ENCODE measurements at places on chromosomes 12 and 14. TPM values are rescaled to one million over a fixed set of nuclear protein-coding genes. Genes with fewer than 3 reads are reported as not detected.

- no peak overlapping the region for H3K27ac ChIP-seq
- H3K27me3 ChIP-seq = no peaks in the 10 kb centered on the region
- H3K36me3 ChIP-seq = no peaks in the 10 kb centered on the region
Measured at GRCh38 chr14:28220391-28220790, 546.2 kb upstream of the FOXG1 start.

The APPL2 gene
- total RNA-seq = 37.5 TPM

The KCNA5 gene
- total RNA-seq = 0.19 TPM

The CIDEB gene
- not detected for total RNA-seq

DNA sequence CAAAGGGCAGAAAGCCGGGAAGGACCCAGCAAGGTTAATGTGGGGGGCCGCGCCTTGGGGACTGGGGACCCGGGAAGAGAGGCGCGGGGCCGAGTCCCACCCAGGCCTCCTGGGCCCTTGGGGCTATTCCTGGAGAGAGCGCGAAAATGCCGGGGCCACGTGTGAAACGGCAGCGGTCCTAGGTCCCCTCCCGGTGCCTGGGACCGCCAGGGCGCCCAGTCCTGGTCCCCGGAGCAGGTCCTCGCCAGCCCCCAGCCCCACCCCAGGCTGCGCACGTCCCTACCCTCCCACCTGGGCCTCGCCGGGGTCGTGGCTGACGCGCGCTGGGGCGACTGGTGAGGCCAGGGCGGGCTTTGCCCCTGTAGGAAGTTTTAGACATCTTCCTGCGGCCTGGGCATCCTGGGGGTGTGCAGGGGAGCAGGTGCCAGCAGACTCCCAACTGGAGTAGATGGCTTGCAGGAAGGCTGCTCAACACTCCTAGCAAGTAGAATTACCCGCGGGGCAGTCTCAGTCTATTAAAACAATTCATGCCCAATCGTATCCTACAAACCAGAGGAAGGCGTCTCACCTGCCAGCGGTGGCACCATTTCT is 708 bp downstream of the FAR2 start:
- H3K36me3 ChIP-seq = no peaks in the 10 kb centered on the region
- H3K4me1 ChIP-seq = peaks cover 31% of the 10 kb centered on the region
- H3K4me3 ChIP-seq = peak overlapping the region; percentile 73
- peak; percentile 14 for DNase-seq

The ANKS1B gene
- total RNA-seq = 7.9 TPM

DNA sequence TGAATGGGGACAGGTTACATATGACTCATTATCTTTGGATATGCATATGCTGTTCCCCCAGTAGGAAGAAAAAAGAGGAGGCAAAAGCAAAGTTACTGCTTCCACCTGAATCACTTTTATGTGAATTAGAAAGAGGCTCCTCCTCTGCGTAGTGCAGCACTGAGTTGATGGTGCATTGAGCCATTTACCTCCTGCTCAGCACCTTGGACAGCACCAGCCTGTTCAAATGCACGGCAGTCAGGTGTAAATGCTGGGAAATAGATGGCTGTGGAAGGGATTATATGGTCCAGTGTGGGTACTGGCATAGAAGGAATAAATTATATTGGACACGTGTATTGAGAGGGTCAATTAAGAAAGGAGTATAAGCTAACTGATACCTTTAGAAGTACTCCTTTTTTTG is 541.9 kb upstream of the SEL1L start:
- H3K27ac ChIP-seq = no peak overlapping the region
- no peaks in the 10 kb centered on the region for H3K27me3 ChIP-seq
- peaks cover 5% of the 10 kb centered on the region for H3K4me1 ChIP-seq
- H3K4me3 ChIP-seq = no peak overlapping the region

DNA sequence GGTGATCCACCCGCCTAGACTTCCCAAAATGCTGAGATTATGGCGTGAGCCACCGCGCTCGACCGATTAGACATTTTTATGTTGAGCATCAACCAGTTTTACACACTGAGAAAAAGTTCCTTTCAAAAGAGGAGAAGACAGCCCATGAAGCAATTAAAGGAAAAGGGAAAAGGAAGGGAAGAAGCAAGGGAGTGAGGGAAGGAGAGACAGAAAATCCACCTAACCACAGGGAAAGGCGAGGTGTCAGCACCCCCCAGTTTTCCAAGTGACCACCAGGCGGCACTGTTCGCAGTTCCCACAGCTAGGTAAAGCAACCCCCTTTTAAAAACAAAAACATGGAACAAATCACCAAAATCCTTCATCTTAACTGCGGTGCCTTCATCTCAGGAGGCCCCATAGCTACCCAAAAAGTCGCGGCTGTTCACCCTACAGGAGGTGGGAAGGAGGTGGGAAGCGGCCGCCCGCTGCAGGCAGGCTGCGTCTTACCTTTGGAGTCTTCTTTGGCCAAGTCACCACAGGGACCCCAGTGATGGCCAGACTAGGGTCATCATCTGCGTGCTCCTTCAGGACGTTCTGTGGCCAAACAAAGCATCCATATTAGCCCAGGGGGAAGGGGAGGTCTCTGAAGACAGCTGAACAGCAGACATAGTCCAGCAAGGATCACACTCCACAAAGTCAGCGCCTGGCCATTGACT is 86.6 kb downstream of the KDM2B start:
- no peaks in the 10 kb centered on the region for H3K27me3 ChIP-seq
- DNase-seq = peak; percentile 66
- peak overlapping the region; percentile 11 for H3K27ac ChIP-seq
- H3K36me3 ChIP-seq = no peaks in the 10 kb centered on the region
- H3K4me3 ChIP-seq = no peak overlapping the region
- no peaks in the 10 kb centered on the region for H3K4me1 ChIP-seq

The IL25 gene
- total RNA-seq = not detected

DNA sequence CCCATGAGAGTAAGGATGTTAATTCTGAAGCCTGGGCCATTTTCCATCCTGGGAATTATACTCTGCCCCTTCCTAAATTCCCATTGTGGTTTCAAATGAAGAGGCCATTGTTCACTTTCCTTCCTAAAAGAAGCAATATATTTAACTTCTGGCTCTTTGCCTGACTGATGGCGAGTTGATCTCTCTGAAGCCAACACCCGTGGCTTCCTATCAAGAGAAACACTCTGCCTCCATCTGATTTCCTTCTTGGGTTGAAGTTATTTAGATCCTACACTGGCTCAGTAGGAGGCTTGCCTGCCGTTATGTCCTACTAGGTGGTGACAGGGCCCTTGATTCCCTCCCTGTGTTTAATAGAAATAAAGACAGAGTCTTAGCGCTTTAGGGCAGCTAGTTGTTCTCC is 97.4 kb downstream of the PRKCH start:
- no peak overlapping the region for H3K27ac ChIP-seq
- no peak overlapping the region for H3K4me3 ChIP-seq
- H3K4me1 ChIP-seq = peaks cover 6% of the 10 kb centered on the region
- H3K36me3 ChIP-seq = no peaks in the 10 kb centered on the region
- no peak for DNase-seq

DNA sequence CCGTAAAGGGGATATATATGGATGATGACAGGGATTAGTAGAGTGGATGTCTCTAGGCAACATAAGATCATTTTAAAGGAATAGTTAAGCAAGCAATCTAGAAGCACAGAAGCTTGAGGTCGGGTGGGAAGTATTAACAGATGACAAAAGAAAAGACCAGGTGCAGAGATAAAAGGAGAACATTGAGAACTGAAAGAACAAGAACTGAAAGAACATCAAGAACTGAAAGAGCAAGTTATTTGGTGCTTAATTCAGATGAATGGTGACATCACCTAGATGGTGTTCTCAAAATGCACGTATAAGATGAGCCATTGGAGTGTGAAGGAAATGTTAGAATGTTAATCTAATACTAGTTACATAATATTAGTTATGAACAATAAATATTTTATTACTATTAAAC is 224.0 kb upstream of the PDE3A start:
- no peaks in the 10 kb centered on the region for H3K27me3 ChIP-seq
- no peaks in the 10 kb centered on the region for H3K36me3 ChIP-seq
- H3K4me1 ChIP-seq = no peaks in the 10 kb centered on the region
- H3K4me3 ChIP-seq = no peak overlapping the region

DNA sequence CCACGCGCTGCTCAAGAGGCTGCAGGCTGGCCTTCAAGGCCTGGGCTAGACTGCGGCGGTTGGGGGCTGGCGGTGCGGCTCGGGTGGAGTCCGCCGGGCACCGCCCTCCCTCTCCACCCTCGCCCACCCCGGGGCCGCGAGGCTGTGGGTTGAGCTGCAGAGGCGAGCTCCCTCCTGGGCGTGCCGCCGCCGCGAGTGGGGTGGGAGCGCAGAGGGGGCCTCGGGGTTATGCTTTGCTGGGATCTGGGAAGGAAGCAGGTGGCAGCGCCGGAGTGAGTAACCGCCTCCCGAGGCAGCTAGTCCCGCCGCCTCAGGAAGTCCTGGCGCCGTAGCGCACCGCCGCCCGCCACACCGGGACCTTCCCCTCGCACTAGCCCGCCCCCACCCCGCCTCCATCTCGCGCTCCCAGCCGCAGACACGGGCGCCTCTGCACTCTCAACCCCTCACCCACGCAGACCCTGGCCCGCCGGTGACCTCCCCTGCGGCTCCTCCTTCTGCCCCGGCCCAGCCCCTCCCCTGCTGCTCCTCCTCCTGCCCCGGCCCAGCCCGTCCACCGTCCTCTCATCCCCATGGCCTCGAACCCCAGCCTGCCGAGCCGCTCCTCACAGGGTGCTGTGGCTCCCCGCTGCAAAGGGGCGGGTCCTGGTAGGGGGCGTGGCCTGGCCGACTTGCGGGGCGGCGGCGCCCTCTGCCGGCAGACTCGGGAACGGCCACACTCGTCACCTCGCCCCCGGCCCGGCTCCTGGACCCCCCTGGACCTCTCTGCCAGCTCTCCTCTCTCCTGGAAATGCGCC is 16.6 kb downstream of the TAMALIN start:
- no peak overlapping the region for H3K27ac ChIP-seq
- H3K4me3 ChIP-seq = peak overlapping the region; percentile 46
- H3K4me1 ChIP-seq = peaks cover 13% of the 10 kb centered on the region

The ABHD4 gene
- total RNA-seq = 13.3 TPM

DNA sequence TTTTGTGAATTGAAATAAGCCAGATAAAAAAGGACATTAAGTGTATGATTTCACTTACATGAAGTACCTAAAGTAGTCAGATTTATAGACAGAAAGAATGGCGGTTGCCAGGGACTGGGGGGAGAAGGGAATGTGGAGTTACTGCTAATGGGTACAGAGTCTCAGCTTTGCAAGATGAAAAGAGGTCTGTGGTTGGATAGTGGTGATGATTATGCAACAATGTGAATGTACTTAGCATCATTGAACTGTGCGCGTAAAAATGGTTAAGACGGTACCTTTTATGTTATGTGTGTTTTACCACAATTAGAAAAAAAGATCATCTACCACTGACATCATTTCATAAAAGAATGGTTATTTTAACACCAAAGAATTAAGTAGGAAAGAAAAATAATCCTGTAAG is 35.9 kb downstream of the RNFT2 start:
- no peak overlapping the region for H3K27ac ChIP-seq
- peaks cover 4% of the 10 kb centered on the region for H3K36me3 ChIP-seq
- no peak overlapping the region for H3K4me3 ChIP-seq
- H3K4me1 ChIP-seq = no peaks in the 10 kb centered on the region
- no peaks in the 10 kb centered on the region for H3K27me3 ChIP-seq
- no peak for DNase-seq

DNA sequence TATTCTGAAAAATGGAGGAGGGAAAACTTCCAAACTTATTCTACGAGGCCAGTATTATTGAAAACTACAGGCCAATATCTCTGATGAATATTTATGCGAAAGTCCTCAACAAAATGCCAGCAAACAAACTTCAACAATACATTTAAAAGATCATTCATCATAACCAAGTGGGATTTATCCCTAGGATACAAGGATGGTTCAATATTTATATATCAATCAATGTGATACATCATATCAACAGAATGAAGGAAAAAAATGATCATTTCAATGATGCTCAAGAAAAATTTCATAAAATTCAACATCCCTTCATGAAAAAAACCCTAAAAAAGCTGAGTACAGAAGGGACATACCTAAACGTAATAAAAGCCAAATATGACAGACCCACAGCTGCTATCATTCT is 45.9 kb upstream of the LMNTD1 start:
- DNase-seq = no peak
- no peaks in the 10 kb centered on the region for H3K27me3 ChIP-seq
- no peaks in the 10 kb centered on the region for H3K36me3 ChIP-seq
- H3K4me1 ChIP-seq = peaks cover 9% of the 10 kb centered on the region

DNA sequence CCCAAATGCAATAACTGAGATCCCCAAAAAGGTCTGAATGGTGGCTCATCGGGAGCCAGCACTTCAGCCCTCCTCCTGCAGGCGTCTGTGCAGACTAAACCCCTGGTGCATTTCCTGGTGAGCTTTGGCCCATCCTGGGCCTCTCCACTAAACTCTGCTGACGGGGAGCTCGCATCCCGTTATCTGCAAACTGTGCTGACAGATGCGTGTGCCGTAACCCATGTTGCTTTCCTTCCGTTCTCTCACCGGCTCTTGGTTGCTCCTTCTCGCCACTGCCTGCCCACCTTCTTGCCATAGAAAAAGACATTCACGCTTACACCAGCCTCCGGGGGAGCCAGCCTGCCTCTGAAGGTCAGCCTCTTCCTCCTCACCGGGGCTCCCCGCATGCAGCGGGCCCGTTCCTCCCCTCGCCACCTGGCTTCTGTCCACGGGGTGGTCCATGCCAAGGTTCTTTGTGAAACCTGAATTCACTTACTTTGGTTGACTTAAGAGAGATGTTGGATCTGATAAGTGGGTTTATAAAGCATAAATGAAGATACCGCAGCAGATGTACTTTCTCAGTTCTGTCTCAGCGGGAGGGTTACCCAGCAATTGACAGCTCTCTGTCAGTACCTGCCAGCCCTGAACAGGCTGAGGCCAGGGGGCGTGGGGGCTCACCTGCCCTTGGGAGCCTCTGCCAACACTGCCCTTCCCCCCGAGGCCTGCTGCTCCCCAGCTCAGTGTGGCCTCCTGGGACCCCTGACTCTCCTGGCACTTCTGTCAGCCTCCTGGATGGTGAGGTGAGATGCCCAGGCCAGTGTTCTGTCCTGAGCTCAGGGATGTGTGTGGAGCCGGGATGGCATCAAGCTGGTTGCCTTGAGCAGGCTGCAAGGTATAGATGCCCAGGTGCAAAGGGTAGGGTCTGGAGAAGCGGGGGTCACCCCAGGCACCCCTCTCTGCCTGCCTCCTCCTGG is 14.2 kb downstream of the ZFYVE21 start:
- H3K27ac ChIP-seq = no peak overlapping the region
- no peak overlapping the region for H3K4me3 ChIP-seq
- no peaks in the 10 kb centered on the region for H3K36me3 ChIP-seq
- no peak for DNase-seq
- no peaks in the 10 kb centered on the region for H3K4me1 ChIP-seq

The CLEC4C gene
- not detected for total RNA-seq

The DIO2 gene
- 0.03 TPM for total RNA-seq

GRCh38 chr12:41532072-41532471 is 344.0 kb downstream of the PDZRN4 start:
- no peaks in the 10 kb centered on the region for H3K27me3 ChIP-seq
- no peak overlapping the region for H3K27ac ChIP-seq
- H3K4me3 ChIP-seq = no peak overlapping the region
- H3K36me3 ChIP-seq = no peaks in the 10 kb centered on the region

- H3K27me3 ChIP-seq = no peaks in the 10 kb centered on the region
- H3K4me3 ChIP-seq = no peak overlapping the region
- no peak for DNase-seq
- no peaks in the 10 kb centered on the region for H3K4me1 ChIP-seq
- no peak overlapping the region for H3K27ac ChIP-seq
- no peaks in the 10 kb centered on the region for H3K36me3 ChIP-seq
Measured at GRCh38 chr12:51496895-51497294, 72.3 kb downstream of the SLC4A8 start.

The LUM gene
- total RNA-seq = 0.19 TPM

Measured in neural progenitor cell (in vitro differentiated cells).